Gastrocnemius medialis (tissue), 4 donors: ENCODE measurements at places on chromosomes 12 and 14. TPM values are rescaled to one million over a fixed set of nuclear protein-coding genes. Genes with fewer than 3 reads are reported as not detected.
A peak's percentile ranks its signal among the peaks of the same experiment; 100 is the strongest.

DNA sequence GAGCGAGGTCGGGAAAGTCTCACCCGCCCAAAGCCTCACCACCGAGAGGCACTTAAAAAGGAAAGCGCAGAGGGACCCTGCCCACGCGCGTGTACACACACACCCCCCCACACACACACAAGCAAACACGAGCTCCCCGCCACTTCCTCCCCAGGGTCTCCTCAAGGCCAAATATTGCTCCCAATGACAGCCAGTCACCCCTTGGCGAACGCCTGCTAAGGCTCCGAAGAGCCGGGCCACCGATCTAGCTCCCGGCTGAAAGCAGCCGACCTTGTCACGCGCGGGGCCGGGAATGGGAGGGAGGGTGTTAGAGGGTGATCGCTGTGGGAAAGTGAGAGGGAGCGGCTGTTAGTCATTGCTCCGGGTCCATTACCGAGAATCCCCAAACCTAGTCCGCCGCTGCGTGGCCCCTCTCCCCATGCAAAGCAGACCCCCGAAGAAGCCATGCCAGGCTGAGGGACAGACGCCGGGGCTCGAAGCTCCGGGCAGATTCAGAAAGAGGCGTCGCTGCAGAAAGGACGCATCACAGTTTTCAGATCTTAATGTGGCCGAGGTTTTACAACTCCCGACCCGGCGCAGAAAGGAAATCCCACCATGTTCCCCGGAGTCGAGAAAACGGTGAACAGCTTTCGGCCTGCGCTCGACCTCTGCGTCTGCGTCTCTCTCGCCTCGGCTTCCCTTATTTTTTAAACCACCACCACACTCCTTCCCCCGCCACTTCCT, 2.6 kb downstream of the BMP4 start:
- peak overlapping the region; percentile 66 for H3K4me3 ChIP-seq
- H3K27me3 ChIP-seq: peaks cover 54% of the 10 kb centered on the region
- DNase-seq: peak; percentile 16
- H3K27ac ChIP-seq: peak overlapping the region; percentile 80
- H3K4me1 ChIP-seq: peaks cover 35% of the 10 kb centered on the region

DNA sequence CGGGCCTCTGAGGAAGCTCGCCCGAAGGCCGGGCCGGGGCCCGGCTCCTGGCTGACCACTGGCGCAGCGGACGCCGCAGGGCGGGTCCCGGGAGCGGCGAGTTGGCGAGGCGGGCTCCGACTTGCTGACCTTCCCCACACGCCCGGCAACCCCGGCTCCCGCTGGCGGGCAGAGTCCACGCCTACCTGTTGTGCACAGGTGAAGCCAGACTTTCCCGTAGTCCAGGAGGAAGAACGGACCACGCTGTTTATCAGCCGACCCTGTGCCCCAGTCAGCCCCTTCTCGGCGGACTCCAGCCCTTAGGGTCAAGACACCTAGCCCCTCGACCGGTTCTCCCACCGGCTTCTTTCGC, 407 bp downstream of the HEATR5A start:
- peak; percentile 53 for DNase-seq
- H3K27ac ChIP-seq: peak overlapping the region; percentile 92
- peaks cover 16% of the 10 kb centered on the region for H3K4me1 ChIP-seq
- H3K36me3 ChIP-seq: no peaks in the 10 kb centered on the region
- H3K27me3 ChIP-seq: no peaks in the 10 kb centered on the region

DNA sequence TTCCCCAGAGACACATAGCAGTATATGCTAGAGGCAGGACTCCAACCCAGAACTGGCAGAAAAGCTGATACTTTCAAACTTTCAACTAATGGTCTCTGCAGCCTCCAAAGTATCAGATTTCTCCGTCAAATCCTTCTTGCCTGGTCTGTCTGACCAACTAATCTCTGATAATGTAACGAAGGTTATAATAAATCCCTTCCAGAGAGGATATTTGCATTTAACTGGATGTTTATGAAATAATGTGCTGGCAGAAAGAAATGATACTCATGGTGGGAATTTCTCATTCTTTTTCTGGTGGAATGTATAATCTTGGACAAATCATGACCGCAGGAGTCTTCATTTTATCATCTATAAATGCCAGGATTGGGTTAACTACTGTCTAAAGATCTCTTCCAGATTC, 860.3 kb downstream of the DIO2 start:
- no peak overlapping the region for H3K27ac ChIP-seq
- H3K27me3 ChIP-seq: no peaks in the 10 kb centered on the region
- no peaks in the 10 kb centered on the region for H3K4me1 ChIP-seq
- H3K36me3 ChIP-seq: no peaks in the 10 kb centered on the region

DNA sequence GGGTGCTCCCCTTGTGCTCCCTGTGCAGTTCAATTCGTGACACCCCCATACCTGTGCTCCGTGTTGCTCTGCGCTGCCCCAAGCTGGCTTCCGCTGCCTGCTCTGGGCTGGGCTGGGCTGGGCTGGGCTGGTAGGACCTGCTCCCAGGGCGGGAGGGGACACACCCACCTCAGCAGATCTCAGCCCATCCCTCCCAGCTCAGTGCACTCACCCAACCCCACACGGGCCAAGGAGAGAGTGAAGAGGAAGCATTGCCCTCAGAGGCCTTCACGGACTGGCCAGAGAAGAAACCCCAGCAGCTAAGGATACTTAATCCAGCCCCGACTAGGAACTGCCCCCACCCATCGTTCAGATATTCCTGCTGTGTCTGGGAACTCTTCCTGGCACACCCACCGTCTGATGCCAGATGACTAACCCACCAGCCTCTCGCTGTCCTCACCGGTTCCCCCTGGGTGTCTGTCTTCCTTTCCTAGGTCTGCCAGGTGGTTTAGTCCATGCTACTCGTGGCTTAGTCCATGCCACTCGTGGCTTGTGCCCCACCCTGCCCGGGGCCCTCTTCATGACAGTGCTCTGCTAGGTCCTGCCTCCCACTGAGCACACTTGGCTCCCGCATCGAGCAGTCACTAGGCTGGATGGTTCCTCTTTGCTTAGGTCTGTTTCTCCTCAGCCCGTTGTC, at the start of gene LPAR5:
Gene LPAR5, minus strand, starts transcription at position 104 of the 676 bp plus-strand sequence. CDS start 14,711 bp downstream, outside the sequence.
- H3K4me1 ChIP-seq: no peaks in the 10 kb centered on the region
- H3K27ac ChIP-seq: no peak within 1 kb of the TSS
- no peaks in the 10 kb centered on the region for H3K27me3 ChIP-seq

DNA sequence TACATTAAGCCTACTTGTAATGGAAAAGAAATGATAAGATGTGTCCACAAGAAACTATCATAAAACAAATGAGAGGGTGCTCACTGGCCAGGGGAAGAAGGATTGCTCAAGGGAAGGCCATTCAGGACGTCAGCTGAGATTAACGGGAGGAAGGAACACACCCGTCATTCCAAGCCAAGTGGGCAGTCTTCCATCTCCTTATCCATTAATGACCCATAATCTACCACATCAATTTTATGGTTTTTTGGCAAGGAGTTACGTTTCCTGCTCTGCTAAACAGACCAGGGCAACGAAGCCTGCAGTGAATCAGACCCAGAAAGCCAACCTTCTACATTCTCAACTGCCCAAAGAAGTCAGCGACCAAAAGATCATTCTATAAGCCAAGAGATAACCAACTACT, 25.1 kb downstream of the PRKAB1 start:
- H3K27ac ChIP-seq: peak overlapping the region; percentile 49
- no peak for DNase-seq
- H3K27me3 ChIP-seq: no peaks in the 10 kb centered on the region
- no peaks in the 10 kb centered on the region for H3K36me3 ChIP-seq
- H3K4me3 ChIP-seq: no peak overlapping the region

- DNase-seq: no peak
- no peak overlapping the region for H3K27ac ChIP-seq
- no peaks in the 10 kb centered on the region for H3K36me3 ChIP-seq
- H3K27me3 ChIP-seq: peaks cover 55% of the 10 kb centered on the region
- H3K4me1 ChIP-seq: no peaks in the 10 kb centered on the region
- no peak overlapping the region for H3K4me3 ChIP-seq
These were observed 3.8 kb downstream of the DIO3 start for GRCh38 chr14:101564819-101565698.

GRCh38 chr14:68236582-68237458, 417.2 kb downstream of the RAD51B start:
- DNase-seq: no peak
- no peak overlapping the region for H3K4me3 ChIP-seq
- H3K36me3 ChIP-seq: no peaks in the 10 kb centered on the region
- H3K4me1 ChIP-seq: peaks cover 42% of the 10 kb centered on the region

DNA sequence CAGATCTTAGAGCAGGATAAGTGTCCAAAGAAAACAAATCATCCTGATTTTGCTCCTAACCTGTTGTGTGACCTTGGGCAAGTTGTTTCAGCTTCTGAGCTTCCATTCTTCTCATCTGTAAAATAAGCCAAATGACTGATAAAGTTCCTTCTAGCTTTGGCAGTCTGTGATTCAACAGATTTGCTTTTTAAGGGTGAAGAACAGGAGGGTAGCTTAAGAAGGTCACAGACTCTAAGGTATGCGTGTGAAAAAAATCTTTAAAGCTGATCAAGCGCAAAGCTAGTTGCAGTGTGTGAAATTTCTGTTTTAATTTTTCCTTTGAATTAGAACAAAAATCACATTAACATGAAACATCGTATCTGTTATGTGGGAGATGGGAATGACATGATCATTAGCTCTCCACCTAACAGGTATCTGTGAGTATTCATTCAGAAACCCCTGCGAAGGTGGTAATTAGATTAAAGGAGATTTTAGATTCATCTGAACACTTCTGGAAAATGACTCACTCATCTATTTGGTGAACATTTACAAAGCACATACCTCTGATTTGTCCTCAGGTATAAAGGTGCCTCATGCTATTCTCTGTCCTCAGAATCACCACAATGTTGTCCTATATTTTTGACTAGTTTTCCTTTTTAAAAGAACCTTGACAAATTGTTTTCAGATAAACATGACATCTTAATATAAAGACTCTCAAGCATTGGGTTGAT, 131.9 kb upstream of the CPM start:
- H3K27me3 ChIP-seq: no peaks in the 10 kb centered on the region
- H3K4me3 ChIP-seq: no peak overlapping the region
- no peaks in the 10 kb centered on the region for H3K36me3 ChIP-seq
- no peaks in the 10 kb centered on the region for H3K4me1 ChIP-seq
- no peak for DNase-seq
- no peak overlapping the region for H3K27ac ChIP-seq

DNA sequence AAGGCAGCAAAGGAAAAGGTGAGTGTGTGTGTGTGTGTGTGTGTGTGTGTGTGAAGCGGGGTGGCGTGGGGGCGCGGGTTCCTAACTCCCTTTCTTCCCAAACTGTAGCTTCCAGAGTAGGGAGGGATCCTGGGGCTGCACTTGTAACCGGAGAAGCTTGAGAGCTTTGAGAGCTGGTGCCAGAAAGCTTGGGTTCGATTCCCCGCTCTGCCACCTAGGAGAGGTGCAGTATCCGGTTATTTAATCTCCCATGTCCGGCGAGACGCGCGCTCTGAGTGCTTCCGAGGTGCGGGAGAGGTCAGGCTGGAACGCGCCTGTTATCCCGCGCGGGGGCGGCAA, 7.2 kb upstream of the RACGAP1 start:
- H3K4me3 ChIP-seq: no peak overlapping the region
- no peak for DNase-seq
- H3K27ac ChIP-seq: no peak overlapping the region
- no peaks in the 10 kb centered on the region for H3K36me3 ChIP-seq
- peaks cover 12% of the 10 kb centered on the region for H3K27me3 ChIP-seq

GRCh38 chr12:105330283-105330930, at the start of gene C12orf75:
Gene C12orf75 (plus strand): TSS chr12:105330691. CDS start chr12:105330892, 201 bp downstream.
- H3K36me3 ChIP-seq: no peaks in the 10 kb centered on the region
- no peaks in the 10 kb centered on the region for H3K27me3 ChIP-seq
- peak within 1 kb of the TSS; percentile 62 for H3K27ac ChIP-seq
- peak; percentile 31 for DNase-seq
- H3K4me1 ChIP-seq: peaks cover 9% of the 10 kb centered on the region
- H3K4me3 ChIP-seq: peak within 1 kb of the TSS; percentile 69

- H3K4me3 ChIP-seq: no peak overlapping the region
- no peaks in the 10 kb centered on the region for H3K4me1 ChIP-seq
- no peak overlapping the region for H3K27ac ChIP-seq
- no peaks in the 10 kb centered on the region for H3K36me3 ChIP-seq
These were observed 304.1 kb upstream of the SSTR1 start for GRCh38 chr14:37903343-37904191.

- no peak overlapping the region for H3K27ac ChIP-seq
- H3K4me1 ChIP-seq: no peaks in the 10 kb centered on the region
- H3K27me3 ChIP-seq: no peaks in the 10 kb centered on the region
- no peak overlapping the region for H3K4me3 ChIP-seq
These were observed 6.8 kb downstream of the FAM216A start for GRCh38 chr12:110475426-110475825.

GRCh38 chr14:59330455-59330854, 134.7 kb downstream of the GPR135 start:
- H3K4me3 ChIP-seq: no peak overlapping the region
- H3K36me3 ChIP-seq: no peaks in the 10 kb centered on the region
- no peak overlapping the region for H3K27ac ChIP-seq
- no peaks in the 10 kb centered on the region for H3K27me3 ChIP-seq
- no peak for DNase-seq

DLST gene
- 71.3 TPM for total RNA-seq

FGD4 gene
- 60.3 TPM for total RNA-seq

NUAK1 gene
- 33.8 TPM for total RNA-seq

PRPH gene
- total RNA-seq: not detected
